ENCODE measurements at places on chromosomes 2 and 18.

DNA sequence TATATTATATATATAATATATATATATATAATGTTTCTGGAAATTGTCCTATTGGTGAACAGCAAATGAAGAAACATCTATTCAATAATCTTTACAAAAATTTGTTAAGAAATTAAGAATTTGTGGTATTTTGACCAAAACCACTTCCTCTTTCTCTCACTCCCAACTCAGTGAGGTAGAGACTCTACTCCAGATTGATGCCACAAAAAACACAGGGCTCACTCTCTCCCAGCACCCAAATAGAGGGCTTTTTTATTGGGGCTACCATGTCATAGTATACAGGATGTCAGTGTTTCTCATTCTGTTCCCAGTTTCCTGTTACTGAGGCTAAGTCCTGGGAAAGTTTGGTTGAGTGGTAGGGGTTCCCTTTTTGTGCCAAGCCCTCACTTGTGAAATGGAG lies 1155.4 kb downstream of the BCL11A start:
- DNase-seq = no peak

DNA sequence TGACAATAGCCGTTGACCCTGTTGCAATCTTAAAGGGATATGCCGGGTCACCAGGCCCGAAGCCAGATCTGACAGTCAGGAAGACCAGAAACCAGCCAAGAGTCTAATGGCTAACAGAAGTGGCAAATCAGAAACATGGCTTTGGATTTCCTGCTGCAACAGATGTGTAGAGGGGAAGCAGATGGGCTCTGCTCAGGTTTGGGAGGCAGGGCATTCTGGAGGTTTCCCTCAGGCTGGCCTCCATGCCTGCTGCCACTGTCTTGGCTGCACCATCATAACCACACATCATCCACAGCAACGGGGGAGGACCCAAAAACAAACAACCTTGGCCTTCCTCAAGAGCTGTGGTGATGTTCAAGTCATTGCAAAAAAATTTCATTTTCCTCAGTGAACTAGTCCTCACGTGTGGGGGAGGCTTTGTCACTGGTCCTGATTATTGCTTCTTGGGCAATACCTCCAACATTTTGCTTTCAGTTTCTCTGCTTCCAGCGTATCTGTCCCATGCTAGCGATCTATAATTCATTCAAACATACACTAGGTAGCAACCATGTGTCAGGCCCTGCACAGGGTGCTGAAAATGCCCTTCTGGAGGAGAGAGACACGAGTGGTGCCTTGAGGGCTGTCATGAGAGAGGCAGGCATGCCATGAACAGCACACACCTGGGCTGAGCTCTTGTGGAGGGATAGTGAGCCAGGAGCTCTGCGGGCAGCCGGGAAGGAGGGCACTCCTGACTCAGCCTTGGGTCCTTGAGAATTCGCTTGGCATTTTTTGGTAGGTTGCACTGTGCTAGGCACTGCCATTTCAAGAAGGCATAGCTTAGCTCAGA lies 48.2 kb upstream of the LGALSL start:
- DNase-seq = no peak

- DNase-seq = no peak
These were observed 606 bp downstream of the GAL3ST2 start for GRCh38 chr2:241777170-241777685.

GRCh38 chr2:45496869-45497268 lies 114.2 kb downstream of the SRBD1 start:
- no peak for DNase-seq

- DNase-seq = no peak
These were observed 311.3 kb downstream of the ARHGAP15 start for GRCh38 chr2:143440411-143441012.

- no peak for DNase-seq
These were observed 11.6 kb downstream of the NFE2L2 start for GRCh38 chr2:177252808-177253531.

GRCh38 chr2:51778806-51779205 lies 746.9 kb upstream of the NRXN1 start:
- DNase-seq = no peak

GRCh38 chr2:7492719-7493118 lies 575.5 kb downstream of the RNF144A start:
- DNase-seq = no peak

DNA sequence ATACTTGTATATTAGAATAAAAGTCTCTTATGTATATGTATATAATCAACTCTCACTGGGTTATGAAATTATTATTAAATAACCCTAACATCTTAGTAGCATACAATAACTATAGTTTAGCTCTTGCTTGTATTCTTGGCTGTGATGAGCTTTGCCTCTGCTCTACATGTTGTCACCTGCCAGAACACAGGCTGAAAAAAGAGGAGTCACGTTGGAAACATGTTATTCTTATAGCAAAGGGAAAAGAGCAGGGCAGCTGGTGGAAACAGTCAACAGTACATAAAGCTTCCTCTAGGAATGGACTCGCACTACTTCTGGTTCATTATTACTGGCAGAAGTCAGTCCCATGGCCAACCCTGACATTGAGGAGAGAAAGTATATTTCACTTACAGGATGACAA lies 362.0 kb upstream of the KYNU start:
- no peak for DNase-seq

DNA sequence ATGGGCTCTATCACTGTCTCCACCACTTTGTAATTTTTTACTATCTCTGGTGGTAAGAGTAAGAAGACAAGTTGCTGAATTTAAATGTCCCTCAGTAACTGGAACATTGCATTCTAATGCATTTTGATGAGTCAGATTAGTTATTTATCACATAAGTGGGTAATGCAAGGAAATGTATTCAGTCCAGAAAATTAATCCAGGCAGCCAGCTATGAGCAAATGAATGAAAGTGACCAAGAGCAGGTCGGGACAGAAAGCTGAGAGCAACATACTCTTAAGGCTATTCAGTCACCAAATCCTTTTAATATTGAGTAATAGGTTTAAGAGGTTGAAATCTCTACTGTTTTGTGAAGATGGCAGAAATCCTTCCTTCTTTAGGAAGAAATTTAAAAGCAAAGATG lies 265.5 kb upstream of the PARD3B start:
- DNase-seq = no peak

DNA sequence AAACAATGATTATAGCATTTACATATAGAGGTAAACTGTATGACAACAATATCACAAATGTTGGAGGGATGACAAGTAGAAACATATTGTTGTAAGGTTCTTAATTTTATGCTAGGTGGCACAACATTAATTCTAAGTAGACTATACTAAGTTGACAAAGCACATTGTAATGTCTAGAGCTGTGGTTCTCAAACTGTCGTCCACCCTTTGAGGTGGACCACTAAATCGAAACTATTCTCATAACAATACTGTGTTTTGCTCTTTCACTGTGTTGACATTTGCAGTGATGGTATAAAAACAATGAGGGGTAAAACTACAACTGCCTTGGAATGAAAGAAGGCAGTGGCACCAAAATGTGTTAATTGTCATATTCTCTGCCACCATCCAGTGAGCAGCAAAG lies 66.1 kb downstream of the METTL8 start:
- no peak for DNase-seq

DNA sequence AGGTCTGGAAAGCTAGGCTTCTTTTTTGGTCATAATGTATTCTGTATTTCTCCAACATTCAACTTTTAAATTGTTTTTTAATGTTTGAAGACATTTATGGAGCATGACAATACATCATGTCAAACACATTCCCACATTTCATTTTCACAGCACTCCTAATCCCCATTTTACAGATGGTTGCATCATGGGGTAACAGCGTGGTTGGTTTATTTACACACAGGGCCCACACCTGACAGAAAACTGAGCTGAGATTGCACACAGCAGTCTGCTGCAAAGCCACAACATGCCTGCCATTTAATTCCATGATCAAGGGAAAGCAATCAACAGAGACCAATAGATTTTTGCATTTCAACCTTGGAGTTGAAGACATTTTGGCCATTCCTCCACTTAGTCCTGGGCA lies 335.7 kb upstream of the MGAT5 start:
- no peak for DNase-seq

DNA sequence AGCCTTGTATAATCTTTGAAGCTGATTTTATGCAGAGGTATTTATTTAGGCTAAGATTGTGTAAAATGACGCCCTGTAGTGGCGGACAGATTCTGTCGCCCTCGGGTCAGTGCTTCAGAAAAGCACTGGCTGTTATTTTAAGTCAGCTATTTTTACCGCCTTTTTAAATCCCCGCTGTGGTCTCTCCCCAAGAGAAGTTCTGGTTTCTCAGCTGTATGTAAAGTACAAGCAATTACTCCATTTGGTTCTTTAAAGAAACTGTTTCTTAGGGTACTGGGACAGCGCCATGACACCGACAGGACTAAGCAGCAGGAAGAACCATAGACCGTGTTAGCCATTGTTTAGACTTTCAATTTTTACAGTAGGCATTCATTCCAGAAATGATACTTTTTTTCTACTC lies 65.0 kb downstream of the UGGT1 start:
- DNase-seq = no peak

DNA sequence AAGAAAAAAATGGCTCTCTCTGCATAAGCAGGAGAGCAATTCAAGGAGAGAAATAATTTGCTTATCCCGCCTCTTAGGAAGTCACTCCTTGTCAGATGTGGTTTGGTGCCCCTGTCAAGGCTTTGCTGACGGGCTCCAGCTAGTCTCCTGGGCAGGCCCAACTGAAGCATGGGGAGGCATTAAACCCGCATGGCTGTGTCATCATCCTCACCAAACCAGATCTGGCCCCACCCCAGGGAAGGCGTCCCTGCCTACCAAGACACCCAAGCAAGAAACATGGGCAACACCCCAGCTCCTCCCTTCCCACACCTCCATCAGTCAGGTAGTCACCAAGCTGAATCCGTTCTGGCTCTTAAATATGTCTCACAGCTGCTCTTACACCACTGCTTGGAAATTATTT lies 108.0 kb downstream of the SGPP2 start:
- no peak for DNase-seq

GRCh38 chr18:79182047-79182713 lies 113.0 kb downstream of the ATP9B start:
- DNase-seq = peak; percentile 75

- peak; percentile 23 for DNase-seq
These were observed 477.8 kb upstream of the ETAA1 start for GRCh38 chr2:66919286-66919685.

DNA sequence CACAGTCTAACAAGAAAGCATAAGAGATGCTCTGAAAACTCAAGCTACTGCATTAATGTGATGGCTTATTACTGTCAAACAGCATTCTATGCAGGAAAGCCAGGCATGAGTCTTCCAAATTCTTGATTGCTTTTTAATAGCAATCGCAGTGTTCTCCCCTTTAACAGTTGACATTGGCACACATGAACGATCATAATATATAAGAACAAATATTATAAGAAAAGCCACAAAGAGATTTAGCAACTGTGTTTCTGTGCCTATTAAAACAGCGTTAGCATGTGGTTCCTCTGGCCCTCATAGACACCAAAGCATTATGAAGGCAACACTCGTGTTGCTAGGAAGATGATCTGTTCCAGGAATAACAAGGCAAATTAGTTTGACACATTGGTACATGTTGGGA lies 245.0 kb downstream of the ACKR3 start:
- DNase-seq = no peak

DNA sequence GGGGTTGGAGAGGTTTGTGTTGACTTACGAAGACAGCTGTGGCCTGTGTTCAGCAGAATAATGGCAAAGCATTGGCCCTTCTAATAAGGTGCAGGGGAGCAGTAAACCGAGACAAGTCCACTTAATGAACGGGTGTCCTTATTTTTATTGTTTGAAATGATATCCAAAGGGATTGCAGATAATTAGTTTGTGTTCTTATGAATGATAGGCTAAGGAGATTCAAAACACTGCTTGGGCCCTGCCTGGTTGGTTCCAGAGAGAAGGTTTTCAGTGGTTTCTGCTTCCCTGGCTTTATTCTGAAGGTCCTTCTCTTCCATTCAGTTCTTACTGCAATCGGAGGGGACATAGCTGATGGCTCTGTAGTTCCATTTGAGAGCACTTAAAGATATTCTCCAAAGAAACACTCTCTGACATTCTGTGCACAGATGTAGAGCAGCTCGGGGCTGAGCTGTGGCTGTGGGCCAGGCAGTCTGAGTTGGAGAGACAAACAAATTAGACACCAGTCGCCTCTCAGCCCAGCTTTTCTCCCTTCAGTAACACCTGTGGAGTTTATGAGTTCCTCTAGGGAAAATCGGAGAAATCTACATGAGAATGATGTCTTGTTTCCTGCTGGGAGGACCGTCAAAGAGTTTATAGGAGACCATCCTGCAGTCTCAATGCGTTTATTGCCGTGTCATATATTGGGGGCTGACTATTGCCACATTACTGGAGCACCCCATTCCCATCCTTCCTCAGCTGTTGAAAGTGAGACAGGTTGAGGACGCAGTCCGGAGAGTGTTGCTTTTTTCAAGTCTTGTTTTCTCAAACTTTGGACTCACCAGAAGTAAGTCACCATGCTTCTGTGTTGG lies 6.5 kb downstream of the GREB1 start:
- peak; percentile 49 for DNase-seq

DNA sequence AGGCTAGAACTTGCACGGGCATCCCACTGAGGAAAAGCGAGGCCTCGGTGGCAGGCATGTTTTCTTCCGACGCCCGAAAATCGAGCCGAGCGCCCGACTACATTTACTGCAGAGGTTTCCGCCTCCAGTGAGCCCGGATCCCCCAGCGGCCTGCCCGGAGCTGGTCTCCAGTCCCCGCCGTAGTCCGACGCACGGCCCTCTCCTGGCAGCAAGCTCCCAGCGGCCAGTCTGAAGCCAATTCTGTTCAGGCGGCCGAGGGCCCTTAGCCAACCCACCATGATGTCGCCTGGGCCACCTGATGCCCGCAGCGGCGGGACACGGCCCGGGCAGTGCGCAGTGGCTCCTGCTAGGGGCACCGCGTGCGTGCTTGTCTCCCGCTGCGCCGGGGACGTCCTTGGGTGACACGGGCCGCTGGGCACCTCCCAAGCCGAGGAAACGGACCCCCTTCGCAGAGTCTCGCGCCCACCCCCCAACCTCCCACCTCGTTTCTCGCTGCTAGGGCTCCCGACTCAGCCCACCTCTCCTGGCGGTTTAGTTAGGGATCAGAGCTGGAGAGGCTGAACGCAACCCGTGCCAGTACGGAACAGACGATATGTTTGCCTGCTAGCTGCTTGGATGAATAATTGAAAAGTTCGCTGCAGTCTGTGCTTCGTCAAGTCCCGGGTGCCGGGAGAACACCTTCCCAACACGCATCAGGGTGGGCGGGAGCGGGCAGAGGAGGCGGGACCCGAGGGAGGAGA lies 5.3 kb downstream of the ONECUT2 start:
- DNase-seq = peak; percentile 58

All from GM23338 (cell line).